ENCODE measurements at places on chromosomes 4 and X. TPM values are rescaled to one million over a fixed set of nuclear protein-coding genes. Genes with fewer than 3 reads are reported as not detected.

The NHSL2 gene
- 1.5 TPM for total RNA-seq

The CACNA1F gene
- total RNA-seq: not detected

The AADAT gene
- total RNA-seq: 0.92 TPM

The LONRF3 gene
- 73.3 TPM for total RNA-seq

The PTCHD1 gene
- total RNA-seq: 0.05 TPM

The CT45A1 gene
- total RNA-seq: not detected

The MAGEC1 gene
- total RNA-seq: not detected

DNA sequence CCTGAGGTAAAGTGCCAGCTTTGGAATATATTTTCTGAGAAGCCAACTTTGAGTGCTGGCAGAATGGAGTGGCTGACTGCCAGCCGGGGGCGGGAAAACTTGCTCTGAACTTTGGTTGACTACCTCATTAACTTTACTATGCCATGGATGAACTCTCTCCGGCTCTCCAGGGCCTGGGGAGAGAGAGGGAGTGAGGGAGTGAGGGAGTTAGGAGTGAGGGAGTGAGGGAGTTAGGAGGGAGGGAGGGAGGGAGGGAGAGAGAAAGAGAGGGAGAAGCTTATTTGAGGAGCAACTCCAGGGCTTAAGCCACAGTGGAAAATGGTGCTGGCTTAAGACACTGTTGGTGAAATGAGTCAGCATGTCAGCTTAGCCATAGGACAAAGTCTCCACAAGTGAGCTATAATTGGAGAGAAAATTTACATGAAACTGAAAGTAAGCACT lies 280.9 kb upstream of the RPS6KA3 start:
- no peak for DNase-seq

DNA sequence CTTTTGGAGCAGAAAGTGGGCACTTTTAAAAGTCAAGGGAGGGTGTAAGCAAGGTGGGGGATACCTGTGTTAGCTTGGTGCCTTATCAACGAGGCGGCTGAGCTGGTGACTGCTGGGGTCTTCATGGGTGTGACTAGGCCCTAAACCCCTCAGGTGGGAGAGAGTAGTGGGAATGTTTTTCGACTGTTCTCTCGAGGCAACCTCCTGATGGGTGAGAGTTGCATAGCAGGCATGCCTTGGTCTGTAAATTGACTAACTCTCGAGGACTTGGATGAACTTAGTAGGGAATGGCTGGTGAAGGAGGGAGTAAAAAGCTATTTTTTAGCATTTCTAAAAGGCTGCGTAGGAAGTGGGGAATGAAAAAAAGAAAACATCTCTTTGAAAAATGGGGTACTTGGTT lies 80.0 kb downstream of the ARHGAP10 start:
- no peak for DNase-seq

GRCh38 chrX:153903991-153904957 lies at the start of gene AVPR2:
TSS of gene AVPR2 (plus strand) at chrX:153904673. CDS start at chrX:153905146, 473 bp downstream.
- DNase-seq: no peak

DNA sequence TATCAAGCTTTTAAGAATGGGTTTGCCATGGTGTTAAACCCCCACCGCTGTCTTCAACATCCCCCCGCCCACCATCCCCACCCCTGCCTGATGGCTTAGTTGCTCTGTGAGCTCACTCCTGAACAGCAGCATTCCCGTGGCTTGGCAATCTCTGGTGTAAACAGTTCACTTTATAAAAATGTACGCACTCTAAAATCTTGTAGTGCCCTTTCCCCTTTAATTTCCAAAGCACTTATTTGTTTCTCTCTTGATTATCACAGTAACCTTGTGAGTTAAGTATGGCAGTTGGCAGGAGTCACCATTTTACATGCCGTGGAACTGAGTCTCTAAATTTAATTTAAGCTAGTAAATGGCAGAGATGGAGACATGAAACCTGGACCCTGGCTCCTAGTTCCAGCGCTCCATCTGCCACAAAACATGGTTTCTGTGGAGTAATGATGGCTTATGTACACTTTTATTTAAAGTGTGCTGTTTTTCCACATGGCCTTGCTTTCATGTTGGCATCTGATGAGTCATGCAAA lies 123.1 kb downstream of the AFF1 start:
- DNase-seq: no peak

DNA sequence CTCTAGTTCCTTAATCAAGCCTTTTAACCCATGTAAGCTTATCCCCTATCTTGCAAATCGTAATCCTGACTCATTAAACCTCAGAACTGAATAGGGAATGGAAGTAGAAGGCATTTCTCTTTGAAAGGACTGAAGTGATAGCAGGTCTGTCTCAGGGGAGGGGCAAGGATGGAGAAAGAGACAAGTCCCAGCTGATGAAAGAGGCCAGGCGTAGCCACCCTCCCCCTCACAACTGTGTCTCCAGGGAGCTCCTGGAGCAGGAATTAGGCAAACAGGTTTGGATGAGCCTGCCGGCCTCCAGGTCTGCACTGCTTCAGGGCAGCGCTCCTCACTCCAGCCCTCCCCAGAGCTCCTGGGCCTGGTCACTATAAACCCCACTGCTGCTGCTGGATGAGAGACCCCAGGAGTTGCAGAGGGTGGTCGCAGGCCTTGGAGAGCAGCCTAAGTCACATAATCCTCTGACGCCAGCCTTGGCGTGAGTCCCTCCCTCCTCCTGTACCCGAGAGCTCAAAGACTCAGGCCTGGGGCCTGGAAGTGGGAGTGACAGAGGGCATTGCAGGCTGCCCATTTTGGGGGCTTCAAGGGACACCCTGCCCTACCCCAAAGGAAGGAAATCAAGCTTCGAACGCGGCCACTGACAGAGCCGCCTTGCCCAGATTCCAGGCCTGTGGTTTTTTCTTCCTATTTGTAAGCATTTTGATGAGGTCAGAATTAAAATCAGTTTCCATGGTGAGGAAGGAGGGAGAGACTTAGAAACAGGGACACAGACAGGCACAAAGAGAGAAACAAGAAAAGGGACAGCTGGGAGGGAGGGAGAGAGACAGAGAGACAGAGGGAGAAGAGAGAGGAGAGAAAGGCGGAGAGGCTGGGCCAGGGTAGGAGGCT lies 21.2 kb upstream of the MSX1 start:
- no peak for DNase-seq

DNA sequence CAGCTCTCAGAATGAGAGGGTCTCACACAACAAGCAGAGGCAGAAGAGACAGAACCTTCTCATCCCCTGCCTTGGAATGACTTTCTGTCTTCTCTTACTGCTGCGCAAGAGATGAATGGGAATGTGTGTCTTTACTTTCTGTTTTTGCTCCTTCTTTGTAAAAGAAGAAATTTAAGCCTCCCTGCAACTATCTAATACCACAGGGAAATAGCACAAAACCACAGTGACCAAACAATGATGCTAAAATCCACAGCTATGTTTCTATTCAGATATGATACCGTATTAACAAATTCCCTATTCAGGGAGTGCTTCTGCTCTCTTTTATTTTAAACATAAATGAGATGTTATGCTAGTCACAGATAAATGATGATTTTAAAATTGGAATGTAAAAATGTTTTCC lies 173.8 kb upstream of the RAI2 start:
- DNase-seq: no peak

DNA sequence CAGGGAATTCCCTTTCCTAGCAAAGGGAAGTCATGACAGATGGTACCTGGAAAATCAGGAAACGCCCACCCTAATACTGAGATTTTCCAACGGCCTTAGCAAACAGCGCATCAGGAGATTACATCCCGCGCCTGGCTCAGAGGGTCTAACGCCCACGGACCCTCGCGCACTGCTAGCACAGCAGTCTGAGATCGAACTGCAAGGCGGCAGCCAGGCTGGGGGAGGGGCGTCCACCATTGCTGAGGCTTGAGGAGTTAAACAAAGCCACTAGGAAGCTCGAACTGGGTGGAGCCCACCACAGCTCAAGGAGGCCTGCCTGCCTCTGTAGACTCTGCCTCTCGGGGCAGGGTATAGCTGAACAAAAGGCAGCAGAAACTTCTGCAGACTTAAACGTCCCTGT lies 507.7 kb downstream of the ZIC3 start:
- no peak for DNase-seq

DNA sequence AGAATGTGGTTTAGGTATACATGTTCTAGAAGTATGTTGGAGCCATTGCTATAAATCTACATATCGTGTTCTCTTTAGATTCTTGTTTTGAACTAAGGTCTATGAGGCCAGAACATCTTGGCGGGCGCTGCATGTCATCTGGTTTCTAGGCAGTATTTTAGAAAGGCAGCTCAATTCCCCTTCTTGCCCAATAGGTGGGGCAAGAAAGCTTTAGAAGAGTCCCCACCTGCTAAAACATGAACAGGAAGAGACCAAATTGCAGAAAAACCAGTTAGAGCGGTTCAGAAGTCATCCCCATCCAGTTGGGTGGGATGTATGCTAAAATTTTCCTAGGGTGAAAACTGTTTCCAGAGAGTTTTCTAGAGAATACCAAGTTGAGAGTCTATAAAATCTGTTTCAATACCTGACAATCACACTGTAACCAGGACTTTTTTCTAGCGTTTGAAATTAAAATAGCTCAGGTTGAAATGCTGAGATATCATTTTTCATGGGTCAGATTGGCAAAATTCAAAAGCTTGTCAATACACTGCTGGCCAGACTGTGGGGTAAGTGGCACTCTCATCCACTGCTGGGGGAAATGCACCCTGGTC lies 17.5 kb upstream of the SH3KBP1 start:
- no peak for DNase-seq

- DNase-seq: no peak
Measured at GRCh38 chr4:56106180-56107147, 157.7 kb downstream of the CEP135 start.

DNA sequence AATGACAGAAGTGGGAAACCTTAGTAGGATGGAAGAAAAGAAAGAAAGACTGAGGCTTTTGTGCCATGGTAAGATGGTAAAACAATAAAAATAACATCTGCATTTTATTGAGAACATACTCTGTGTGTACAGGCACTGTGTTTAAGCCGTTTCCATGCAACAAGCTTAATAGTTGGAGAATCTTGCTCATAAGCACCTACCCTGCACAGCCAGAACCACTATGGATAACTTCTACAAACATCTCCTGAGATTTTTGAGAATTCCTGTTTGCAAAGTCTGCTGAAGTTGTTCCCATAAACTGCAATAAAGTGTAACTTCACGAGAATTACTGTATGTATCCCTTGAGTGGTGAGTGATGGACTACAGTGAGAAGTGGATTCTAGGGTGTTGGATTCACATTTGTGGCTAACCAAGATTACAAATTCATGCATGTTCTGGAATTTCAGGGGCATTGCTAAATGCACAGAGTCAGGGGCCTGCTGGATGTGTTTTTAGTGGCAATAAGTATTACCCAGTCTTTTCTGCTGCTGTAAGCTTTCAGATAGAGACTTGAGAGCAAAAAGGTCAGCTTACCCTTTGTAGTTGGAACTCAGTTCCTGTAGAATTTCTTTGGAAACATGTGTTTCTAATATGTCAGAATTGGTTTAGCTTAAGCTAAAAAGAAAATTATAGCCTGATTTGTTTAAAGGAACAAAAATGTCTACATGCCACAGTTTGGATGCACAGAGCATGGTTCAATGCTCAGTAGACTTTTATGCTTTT lies 132.5 kb downstream of the AFF1 start:
- DNase-seq: no peak

- DNase-seq: no peak
Measured at GRCh38 chr4:132646186-132646585, 502.9 kb upstream of the PCDH10 start.

DNA sequence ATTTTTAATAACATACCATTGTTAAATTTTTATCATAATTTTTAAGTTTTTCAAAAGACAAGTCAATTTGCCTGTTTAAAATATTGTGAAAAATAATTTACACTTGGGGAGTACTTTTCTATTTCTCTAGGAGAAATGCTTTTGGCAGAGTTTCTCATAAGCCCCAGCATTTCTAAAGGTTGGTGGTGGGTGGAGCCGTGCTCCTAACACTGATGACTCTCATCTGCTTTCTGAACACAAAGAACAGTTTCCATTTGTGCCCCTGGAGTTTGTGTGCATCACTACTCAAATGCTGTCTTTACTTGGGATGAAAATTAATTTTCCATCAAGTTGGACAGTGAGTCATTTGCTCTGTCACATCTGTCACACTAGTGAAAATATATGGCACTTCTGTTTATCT lies 57.6 kb downstream of the TNIP2 start:
- no peak for DNase-seq

- no peak for DNase-seq
Measured at GRCh38 chr4:74999714-75000309, 66.9 kb downstream of the PARM1 start.

GRCh38 chr4:112085156-112086035 lies 59.9 kb upstream of the FAM241A start:
- no peak for DNase-seq

- no peak for DNase-seq
Measured at GRCh38 chr4:74625981-74626380, 168.3 kb downstream of the BTC start.

DNA sequence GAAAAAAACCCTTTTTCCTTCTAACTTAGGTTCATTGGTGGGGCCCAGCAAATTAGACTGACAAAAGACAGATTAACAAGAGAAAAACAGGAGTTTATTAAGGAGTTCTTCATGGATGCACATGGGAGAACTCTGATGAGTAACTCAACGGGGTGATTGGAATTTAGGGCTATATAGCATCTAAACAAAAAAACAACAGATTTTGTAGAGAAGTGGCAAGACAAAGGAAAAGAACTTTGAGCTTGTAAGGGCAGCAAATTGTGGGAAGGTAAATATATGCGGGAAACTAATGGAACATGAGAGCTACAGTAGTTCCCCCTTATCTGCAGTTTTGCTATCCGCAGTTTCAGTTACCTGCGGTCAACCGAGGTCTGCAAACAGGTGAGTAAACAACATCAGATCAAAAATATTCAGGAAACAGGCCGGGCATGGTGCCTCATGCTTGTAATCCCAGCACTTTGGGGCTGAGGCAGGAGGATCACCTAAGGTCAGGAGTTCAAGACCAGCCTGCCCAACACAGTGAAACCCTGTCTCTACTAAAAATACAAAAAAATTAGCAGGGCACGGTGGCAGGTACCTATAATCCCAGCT lies 573.6 kb downstream of the ADGRL3 start:
- no peak for DNase-seq

GRCh38 chr4:14916554-14917297 lies 85.6 kb upstream of the CPEB2 start:
- no peak for DNase-seq

DNA sequence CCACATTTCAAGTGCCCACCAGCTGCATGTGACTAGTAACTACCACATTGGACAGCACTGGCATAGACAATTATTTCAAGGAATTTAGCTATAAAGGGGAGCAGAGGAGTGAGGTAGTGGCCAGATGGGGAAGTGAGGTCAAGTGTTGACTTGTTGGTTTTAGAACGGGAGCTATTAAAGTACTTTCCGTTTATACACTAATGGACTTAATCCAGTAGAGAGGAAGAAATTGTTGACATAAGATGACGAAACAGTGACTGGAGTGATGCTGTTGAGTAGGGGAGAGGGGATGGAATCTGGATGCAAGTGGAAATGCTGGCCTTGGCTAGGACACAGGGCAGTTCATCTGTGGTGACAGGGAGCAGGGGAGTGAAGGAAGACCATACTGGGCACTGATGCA lies 154.4 kb downstream of the AMMECR1 start:
- DNase-seq: no peak

GRCh38 chr4:151887816-151888180 lies 127.0 kb upstream of the GATB start:
- DNase-seq: no peak

- no peak for DNase-seq
Measured at GRCh38 chrX:117919755-117920154, 196.9 kb downstream of the KLHL13 start.

All from gastrocnemius medialis (tissue), 4 donors.